ENCODE measurements at places on chromosomes 7 and 10.

DNA sequence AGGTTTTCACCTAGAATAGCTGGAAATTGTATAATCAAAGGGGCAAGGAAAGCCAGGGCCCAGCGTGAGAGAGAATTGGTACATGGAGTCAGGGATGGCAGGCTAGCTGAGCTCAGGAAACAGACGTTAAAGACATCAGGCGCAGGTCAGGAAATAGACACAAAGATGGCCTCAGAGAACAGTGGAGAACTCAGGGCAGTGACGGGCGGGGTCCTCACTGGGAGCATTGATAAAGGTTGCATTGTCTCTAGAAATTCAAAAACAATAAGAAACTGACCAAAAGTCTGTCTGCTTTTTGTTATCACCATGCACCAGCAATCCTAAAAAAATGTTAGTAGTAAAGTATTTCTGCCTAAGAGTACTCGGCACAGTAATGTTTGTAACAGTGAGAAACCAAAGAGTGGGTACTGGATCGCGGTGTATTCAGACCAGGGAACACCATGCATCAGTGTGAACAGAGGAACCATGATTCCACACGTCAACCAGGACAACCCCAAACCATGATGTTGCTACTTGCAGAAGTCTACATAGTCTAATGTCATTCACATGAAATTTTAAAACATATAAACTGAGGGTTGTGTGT, 81.9 kb upstream of the AUTS2 start:
- DNase-seq: no peak

- DNase-seq: no peak
Observed at GRCh38 chr10:63115732-63116383, 17.3 kb upstream of the NRBF2 start.

- DNase-seq: no peak
Observed at GRCh38 chr10:7560519-7560918, 106.2 kb downstream of the ITIH5 start.

DNA sequence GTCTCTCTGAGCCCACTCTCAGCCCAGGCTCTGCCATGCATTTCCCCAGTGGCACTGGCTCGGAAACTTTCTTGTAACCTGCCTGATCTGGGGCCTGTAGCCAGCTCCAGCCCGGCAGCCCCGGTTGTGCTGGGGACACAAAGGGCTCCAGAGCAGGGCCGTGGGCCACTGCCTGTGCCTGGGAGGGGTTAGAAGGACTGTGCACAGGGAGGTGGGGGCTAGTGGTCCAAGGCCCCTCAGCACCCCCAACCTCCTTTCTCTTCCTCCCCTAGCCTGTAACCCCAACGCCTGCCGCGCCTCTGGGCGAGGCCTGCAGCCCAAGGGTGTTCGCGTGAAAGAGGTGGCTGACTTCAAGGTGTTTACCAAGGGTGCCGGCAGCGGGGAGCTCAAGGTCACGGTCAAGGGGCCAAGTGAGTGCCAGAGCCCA, 9.6 kb downstream of the FLNC start:
- DNase-seq: no peak

- DNase-seq: no peak
Observed at GRCh38 chr10:61763778-61764177, 101.0 kb downstream of the CABCOCO1 start.

GRCh38 chr7:99788554-99788953, 4.6 kb upstream of the CYP3A4 start:
- no peak for DNase-seq

DNA sequence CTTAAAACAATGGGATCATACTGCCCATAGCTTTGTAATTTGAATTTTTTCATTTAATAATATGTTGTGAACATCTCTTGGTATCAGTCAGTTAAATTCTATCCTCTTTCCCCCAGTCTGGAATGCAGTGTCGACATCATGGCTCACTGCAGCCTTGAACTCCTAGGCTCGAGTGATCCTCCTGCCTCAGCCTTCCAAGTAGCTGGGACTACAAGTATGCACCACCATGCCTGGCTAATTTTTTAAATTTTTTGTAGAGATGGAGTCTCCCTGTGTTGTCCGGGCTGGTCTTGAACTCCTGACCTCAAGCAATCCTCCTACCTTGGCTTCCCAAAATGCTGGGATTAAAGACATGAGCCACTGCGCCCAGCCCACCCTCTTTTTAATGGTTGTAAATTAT, 34.6 kb downstream of the MPLKIP start:
- no peak for DNase-seq

GRCh38 chr10:27512548-27512947, 8.4 kb downstream of the RAB18 start:
- no peak for DNase-seq

GRCh38 chr7:42907316-42907715, 4.6 kb downstream of the C7orf25 start:
- no peak for DNase-seq

GRCh38 chr10:131806146-131806545, 94.7 kb upstream of the PPP2R2D start:
- DNase-seq: no peak

- DNase-seq: no peak
Observed at GRCh38 chr10:77553966-77554365, 83.6 kb downstream of the KCNMA1 start.

DNA sequence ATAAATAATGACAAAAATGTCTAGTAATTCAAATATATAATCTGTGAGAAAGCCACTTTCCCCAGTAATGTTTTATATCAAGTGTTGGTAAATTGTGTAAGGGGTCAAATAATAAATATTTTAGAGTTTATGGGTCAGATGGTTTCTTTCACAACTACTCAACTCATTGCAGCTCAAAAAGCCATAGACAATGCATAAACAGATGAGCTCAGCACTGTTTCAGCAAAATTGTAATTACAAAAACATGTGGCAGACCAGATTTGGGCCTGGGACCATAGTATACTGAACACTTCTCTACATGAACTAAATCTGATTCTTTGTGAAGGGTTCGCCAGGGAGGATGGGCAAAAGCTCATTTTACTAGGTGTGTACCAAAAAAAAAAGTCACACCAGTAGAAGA, 460.8 kb downstream of the NRG3 start:
- DNase-seq: no peak

DNA sequence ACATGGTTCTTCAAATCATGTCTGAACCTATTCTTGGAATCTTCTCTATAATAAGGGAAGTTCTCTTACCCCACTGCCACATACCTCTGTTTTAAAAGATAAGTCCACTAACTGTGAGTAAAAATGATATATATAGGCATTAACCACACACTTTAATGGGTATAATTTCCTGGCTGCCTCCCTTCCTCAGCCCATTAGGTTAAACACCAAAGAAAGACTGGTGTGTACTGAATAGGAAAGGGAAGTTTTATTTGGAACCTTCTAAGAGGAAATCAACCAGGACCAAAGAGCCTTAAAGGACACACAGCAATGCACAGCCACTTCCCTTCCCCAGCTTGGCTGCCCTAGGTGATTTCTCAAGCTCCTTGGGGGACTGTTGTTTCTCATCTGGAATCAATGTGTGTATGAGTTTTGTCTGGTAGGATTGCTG, 5.0 kb upstream of the WBP1L start:
- DNase-seq: no peak

DNA sequence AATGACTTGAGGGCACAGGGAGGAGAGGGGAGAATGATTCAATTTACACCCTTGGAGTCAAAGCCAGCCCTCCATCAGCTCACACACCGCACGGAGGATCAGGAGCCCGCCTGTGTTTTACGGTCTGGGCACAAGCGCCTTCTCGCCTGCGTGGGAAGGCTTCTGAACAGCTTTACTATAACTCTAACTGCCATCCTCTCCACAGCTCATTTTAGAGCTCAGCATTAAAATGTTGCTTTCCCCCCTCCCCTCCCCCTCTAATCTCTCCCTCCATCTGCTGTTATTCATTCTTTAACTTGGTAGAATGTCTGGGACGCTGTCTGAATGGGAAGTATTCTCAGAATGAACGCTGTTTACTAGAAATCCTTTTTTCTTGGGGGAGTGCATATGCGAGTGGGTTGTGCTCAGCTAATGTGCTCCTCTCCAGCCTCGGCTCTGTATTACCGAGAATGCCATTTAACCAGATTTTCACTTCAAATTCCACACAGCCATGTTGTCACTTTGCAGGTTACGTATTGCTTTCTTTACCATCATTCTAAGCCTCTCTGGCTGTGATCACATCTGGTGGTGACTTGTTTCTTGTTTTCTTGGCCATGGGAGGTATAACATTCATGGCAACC, 140.1 kb downstream of the GFRA1 start:
- no peak for DNase-seq

DNA sequence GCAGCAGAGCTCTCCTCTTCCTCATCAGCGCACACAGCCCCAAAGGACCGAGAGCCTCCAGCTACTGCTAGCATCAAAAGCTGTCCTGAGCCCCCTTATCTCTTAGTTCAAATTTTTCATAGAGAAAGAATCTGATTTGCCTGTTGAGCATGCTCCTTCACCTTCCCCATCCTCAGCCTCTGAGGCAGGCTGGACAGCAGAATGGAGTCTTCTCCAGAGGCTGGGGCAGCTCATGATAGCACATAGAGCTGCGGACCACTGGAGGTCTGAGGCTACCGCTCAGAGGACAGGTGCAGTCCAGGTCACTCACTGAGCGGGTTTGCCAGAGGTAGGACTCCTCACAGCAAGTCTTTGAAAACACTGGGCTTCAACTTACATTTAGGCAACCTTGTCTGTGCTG, 72.8 kb upstream of the GRB10 start:
- DNase-seq: no peak

DNA sequence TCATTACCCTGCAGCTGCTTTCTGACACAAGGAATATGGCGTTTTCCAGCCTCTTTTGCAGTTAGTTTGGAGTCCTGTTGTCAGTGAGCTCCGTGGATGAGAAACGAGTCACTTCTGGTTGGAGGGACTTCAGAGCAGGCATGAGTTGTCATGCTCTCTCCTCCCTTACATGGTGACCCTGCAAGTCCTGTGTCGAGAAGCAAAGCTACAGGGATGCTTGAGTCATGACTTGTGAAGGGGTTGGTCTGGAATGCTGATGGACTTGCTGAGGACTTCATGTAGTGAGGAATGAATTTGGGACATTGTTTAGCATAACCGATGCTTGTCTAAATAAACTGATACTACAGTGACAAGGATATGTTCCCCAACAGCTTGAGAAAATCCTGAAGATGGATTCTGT, 108.8 kb downstream of the ADCYAP1R1 start:
- no peak for DNase-seq

DNA sequence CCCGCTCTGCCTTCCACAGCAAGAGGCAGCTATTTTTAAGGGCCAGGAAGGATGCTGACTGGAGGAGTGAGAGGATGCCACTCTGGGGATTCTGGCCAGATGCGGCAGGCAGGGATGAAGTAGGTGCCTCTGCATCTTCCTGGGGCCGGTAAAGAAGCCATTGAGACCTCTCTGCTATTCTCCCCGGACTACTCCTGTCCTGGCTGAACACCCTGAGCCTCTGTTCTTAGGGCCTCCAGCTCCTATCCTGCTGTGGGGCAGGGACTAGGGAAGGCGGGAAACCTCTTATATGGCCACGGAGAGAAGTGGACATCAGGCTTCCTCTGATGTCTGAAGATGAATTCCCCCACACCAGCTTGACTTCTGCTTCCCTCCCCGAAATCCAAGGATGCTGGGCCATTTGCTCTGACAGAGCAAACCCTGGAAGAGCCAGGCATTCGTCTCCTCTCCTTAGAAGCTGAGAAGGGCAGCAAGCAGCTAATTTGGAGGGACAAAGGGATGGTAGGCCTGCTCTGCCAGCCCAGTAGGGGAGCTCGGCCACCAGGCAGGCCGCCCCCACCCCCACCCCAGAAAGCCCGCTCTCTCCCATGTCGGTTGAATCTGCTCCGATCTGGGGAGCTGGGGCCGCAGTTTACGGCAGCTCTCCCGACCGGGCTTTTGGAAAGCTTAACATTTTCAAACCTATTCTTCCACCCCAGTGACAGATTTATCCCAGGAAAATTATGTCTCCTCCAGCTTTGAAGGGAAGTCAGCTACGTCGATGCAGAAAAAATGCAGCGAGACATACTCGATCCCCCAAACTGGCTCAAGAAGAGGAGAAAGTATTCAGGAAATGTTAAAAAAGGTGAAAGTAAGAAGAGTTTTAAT, 2.8 kb downstream of the FGF8 start:
- no peak for DNase-seq

- DNase-seq: peak; percentile 37
Observed at GRCh38 chr7:41148521-41148951, 554.4 kb downstream of the INHBA start.

DNA sequence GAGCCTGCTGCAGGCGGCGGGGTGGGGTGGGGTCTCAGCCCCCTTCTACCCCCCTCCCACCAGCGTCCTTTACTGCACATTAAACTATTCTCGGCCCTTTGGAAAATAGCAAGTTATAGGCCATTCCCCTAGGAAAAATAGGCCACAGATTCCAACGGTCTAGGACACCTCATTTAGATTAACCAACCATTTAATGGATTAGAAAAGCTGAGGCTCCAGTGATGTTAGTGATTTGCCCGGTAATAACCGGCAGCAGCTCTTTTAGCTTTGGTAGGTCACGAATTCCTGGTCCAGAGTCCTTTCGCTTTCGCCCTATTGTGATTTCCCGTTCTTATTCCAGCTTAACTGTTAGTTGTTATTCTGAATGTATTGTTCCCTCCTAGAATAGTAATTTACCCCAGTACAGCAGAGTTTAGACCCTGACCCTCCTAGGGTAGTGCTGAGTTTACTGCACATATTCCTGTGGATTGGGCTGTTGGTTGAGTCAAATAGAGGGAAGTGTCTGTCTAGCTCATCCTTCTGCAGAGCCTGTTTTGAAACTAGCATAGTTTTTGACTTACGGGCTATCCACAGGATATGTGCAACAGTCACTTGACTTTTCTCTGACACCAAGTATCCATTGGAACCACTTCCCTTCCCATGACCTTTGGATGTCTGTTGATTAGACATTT, 754 bp downstream of the GSTO1 start:
- no peak for DNase-seq

- no peak for DNase-seq
Observed at GRCh38 chr10:306007-306674, 170.9 kb downstream of the ZMYND11 start.

- DNase-seq: no peak
Observed at GRCh38 chr10:130745251-130745650, 566.3 kb downstream of the TCERG1L start.

DNA sequence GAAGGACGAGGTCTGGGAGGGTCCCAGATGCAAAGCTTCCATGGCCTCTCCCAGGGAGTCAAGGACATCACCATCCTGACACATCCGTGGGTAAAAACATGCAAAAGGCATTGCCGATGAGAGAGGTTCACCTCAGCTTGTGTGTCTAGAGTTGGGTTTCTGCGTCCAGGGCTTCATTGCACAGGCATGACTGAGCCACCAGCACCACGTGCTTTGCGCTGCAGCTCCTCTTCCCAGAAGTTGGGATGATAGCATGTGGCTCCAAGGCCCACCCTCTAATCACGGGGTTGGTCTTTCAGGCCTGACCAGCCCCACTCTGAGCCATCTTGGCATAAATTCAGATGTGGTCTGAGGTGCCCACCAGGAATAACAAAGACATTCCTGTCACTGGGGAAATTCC, 7.1 kb upstream of the RASGEF1A start:
- DNase-seq: no peak

- no peak for DNase-seq
Observed at GRCh38 chr10:79442171-79443040, 3.0 kb downstream of the ZCCHC24 start.

GRCh38 chr7:103307503-103308231, 10.4 kb downstream of the PMPCB start:
- no peak for DNase-seq

- DNase-seq: no peak
Observed at GRCh38 chr10:118541718-118542117, 53.7 kb downstream of the PRLHR start.

GRCh38 chr7:99219985-99220384, 12.1 kb upstream of the KPNA7 start:
- no peak for DNase-seq

- DNase-seq: no peak
Observed at GRCh38 chr7:122846591-122846990, 39.7 kb downstream of the CADPS2 start.

Measured in smooth muscle cell of the brain vasculature (primary cell).